GM13977 (cell line): ENCODE measurements at places on chromosomes 3 and 15.

DNA sequence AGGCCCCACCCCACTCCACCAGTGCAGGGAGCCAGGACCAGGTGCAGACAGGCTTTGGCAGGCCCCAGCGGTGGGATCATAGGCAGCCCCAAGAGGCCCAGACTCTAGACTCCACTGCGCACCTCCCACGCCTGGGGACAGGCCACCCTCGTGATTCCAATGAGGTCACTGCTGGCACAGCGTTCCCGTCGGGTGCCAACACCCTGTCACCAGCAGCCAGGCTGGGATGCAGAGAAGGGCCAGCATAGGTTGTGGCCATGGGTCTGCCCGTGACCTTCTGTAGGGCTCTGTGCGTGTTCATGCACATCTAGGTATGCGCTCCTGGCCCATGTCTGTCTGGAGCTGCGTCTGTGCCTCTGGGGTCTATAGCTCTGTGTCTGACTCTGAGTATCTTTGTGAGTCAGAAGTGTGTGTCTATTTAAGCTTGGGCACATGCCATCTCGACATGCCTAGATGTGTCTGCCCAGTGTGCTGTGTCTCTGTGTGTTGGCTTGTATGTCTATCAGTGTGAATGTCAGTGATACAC is 13.0 kb downstream of the VIPR1 start:
- no peak for DNase-seq

- DNase-seq: no peak
These were observed 88.2 kb downstream of the PLOD2 start for GRCh38 chr3:146072824-146073223.

DNA sequence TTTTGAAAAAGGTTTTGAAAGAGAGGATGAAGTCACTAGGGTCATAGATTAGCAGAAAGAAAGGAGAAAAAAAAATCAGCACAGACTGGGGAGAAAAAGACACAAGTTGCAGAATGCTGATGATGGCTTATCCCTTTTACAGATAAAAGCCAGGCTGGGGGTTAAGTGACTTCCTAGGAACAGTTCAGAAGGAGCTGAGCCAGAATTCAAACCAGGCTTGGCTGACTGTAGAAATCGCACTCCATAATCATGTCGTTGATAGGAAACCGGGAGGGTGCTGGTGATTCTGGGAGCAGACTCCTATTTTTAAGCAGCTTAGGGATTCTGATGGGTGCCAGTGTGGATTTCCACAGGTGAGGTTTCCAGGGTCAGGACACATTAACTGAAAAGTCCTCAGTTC is 159.5 kb upstream of the BHLHE40 start:
- DNase-seq: no peak

GRCh38 chr3:11559816-11560633 is 83.7 kb downstream of the VGLL4 start:
- DNase-seq: no peak
